ENCODE measurements at places on chromosomes 3 and 15. TPM values are rescaled to one million over a fixed set of nuclear protein-coding genes. Genes with fewer than 3 reads are reported as not detected.
A peak's percentile ranks its signal among the peaks of the same experiment; 100 is the strongest.

DNA sequence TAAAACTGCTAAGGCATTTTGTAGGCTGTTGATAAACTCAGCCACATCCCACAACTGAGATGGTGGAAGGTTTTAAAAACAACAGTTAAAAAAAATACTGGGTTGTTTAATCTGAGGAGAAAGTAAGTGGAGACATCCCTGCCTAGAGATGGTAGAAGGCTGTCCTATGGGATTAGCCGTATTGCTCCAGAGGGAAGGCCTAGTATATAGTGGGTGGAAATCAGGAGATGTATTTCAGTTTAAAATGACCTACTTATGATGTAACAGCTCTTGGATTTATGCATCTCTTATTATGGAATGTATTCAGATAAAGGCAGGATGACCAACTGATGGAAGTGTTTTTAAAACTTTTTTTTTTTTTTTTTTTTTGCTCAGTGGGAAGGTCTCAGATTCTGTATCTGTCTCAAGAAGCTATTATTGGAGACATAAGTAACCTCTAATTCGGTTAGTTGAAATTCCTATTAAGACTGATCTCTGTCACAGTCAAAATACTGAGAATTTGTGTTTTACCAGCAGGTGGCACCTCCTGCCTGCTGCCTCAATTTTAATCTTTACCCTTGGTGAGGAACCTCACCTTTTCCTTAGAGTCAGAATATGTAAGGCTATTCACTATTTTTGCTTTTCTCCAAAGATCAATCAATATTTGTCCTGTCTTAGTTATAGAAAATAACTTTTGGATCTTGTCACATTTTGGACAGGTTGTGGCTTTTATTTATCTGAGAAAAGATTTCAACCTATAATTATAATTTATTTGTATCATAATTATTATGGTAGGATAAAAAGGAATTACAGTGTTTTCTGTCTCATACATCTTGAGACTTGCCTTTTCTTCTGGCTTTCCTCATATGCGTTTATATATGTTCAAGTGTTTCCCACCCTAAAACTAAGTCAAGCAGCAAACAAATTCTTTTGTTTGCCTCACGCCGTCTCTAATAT is 63.0 kb downstream of the VPS8 start:
- no peaks in the 10 kb centered on the region for H3K27me3 ChIP-seq
- H3K4me1 ChIP-seq = no peaks in the 10 kb centered on the region
- H3K27ac ChIP-seq = no peak overlapping the region
- DNase-seq = peak; percentile 63
- no peak overlapping the region for H3K4me3 ChIP-seq

SI gene
- not detected for total RNA-seq

DNA sequence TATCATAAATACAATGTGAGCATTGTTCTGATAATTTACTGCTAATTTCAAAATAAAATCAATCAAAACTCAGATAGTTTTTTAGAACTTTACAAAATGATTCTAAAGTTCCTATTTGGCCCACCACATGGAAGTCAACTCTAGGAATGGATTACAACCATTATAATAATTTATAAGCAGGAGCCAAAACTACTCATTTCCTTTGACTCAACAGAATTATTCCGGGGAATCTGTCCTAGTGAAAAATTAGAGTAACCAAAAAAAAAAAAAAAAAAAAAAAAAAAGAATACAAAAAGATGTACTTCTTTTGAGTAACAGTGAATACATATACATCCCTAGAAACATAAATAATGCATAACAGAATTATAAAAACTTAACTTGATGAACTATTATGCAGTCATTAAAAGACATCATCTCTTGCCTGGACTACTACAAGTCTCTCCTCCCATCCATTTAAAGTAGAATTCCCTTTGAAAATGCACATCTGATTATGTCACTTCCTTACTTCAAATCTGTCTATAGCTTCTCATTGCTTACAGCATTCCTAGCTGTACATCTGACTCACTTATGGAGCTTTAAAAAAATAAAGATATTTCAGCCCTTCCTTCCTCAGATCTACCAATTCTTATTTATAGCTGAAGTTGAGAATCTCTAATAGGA is 43.4 kb downstream of the HDGFL3 start:
- peak overlapping the region; percentile 16 for H3K27ac ChIP-seq
- no peak overlapping the region for H3K4me3 ChIP-seq
- 0 out of 2 replicates have a peak, but pooled peaks cover 5% of the 10 kb centered on the region for H3K36me3 ChIP-seq
- H3K27me3 ChIP-seq = no peaks in the 10 kb centered on the region
- DNase-seq = peak; percentile 30

DNA sequence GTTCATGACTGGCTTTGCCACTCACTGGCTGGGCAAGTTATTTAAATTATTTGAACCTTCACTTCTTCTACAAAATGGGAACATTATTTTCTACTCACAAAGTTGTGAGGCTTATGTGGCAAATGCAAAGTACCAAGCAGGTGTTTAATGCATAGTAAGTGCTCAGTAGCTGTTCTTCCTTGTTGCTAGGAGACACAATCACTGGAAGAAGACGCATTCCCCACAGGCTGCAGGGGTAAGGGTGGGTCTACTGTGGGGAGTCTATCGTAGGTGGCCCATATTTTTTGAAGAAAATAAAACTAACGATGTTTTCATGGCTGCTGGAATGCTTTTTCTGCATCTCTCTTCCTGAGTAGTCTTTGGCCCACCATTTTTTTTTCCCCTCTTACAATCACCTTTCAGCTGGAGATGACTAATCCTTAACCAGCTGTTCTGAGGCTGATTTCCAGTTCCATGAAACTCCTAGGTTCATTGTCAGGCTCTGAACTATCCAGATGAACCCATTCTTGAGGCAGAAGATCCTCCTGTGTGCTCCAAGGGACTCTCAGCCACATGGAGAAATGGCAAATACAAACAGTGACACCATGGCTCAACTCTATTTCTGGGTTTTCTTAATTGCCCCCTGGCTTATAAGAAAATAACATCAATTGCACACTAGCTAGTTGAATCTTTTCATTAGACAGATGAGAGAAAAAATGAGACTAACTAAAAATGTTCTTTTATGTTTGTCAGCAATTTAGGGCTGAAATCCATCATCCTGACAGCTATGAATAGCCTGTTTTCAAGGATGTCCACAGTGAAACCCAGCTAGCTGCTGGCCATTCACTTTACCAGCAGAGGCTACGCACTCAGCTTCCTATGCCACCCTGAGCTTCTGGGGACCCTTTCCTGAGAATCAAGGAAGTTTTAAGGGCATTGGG is 108.3 kb upstream of the ETV5 start:
- H3K4me3 ChIP-seq = no peak overlapping the region
- H3K27ac ChIP-seq = no peak overlapping the region
- DNase-seq = no peak
- H3K27me3 ChIP-seq = 0 out of 2 replicates have a peak, but pooled peaks cover 3% of the 10 kb centered on the region

DNA sequence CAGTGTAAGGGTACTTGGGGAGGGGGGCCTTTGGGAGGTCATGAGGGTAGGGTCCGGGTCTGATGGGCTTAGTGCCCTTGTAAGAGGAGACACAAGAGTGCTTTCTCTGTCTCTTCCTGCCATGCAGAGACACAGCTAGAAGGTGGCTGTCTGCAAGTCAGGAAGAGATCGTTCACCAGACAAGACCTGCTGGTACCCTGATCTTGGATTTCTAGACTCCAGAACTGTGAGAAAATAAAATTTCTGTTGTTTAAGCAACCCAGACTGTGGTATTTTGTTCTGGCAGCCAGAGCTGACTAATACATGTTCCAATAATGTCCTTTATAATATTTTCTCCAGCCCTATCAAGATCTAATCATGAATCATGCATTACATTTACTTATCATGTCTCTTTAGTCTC is 130.0 kb upstream of the VEPH1 start:
- no peaks in the 10 kb centered on the region for H3K27me3 ChIP-seq
- H3K36me3 ChIP-seq = no peaks in the 10 kb centered on the region
- H3K4me3 ChIP-seq = no peak overlapping the region
- no peak overlapping the region for H3K27ac ChIP-seq
- no peaks in the 10 kb centered on the region for H3K4me1 ChIP-seq
- no peak for DNase-seq

GRCh38 chr3:178063461-178063860 is 472.8 kb upstream of the KCNMB2 start:
- peaks cover 11% of the 10 kb centered on the region for H3K4me1 ChIP-seq
- peak overlapping the region; percentile 15 for H3K27ac ChIP-seq
- no peaks in the 10 kb centered on the region for H3K27me3 ChIP-seq
- H3K4me3 ChIP-seq = no peak overlapping the region

GRCh38 chr15:54810496-54810895 is 386.2 kb downstream of the RSL24D1 start:
- H3K4me1 ChIP-seq = no peaks in the 10 kb centered on the region
- no peaks in the 10 kb centered on the region for H3K27me3 ChIP-seq
- DNase-seq = no peak

BHLHE40 gene
- total RNA-seq = 255 TPM

- DNase-seq = no peak
- H3K27me3 ChIP-seq = no peaks in the 10 kb centered on the region
- peak overlapping the region; percentile 96 for H3K4me3 ChIP-seq
- H3K36me3 ChIP-seq = peaks cover 35% of the 10 kb centered on the region
Measured at GRCh38 chr3:156554515-156554841, 439 bp downstream of the SSR3 start.

DNA sequence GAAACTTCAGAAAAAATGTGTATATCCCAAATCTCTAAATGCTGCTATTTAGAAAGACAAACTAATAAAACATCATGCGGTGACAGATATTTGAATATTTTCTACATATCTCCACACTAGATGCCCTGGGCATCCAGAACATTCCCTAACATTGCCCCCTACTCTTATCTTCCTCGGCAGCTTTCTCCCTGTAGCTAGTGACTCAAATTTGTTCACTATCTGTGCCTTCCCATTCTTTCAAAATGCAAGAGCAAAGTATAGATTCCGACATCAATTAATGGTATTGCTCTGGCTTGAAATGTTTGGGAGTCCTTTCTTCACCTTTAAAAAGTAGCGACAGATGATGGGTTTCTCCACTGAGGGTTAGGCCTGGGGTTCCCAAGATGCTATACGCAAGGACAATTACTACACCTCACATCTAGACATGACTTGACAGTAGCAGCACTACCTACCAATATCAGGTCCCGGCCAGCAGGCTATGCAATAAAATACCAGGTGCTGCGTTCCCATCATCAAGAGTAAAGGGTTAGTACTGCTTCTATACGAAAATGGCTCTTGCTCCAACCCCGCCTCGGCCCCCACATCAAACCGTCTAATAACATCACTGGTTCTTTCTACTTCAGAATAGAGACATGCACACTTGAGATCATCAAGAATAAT is 631 bp downstream of the UBR1 start:
- peaks cover 12% of the 10 kb centered on the region for H3K4me1 ChIP-seq
- H3K27me3 ChIP-seq = no peaks in the 10 kb centered on the region
- peak overlapping the region; percentile 76 for H3K4me3 ChIP-seq

- peaks cover 30% of the 10 kb centered on the region for H3K4me1 ChIP-seq
- DNase-seq = peak; percentile 41
- no peaks in the 10 kb centered on the region for H3K27me3 ChIP-seq
- H3K36me3 ChIP-seq = no peaks in the 10 kb centered on the region
- H3K4me3 ChIP-seq = no peak overlapping the region
- H3K27ac ChIP-seq = peak overlapping the region; percentile 96
Measured at GRCh38 chr3:102090721-102091045, 241.4 kb downstream of the NFKBIZ start.

- no peaks in the 10 kb centered on the region for H3K4me1 ChIP-seq
- no peak overlapping the region for H3K4me3 ChIP-seq
- H3K27ac ChIP-seq = no peak overlapping the region
- no peak for DNase-seq
- no peaks in the 10 kb centered on the region for H3K36me3 ChIP-seq
Measured at GRCh38 chr3:12954180-12954579, 112.8 kb upstream of the RPL32 start.

DZIP1L gene
- total RNA-seq = 3.8 TPM

- no peaks in the 10 kb centered on the region for H3K36me3 ChIP-seq
- H3K27me3 ChIP-seq = no peaks in the 10 kb centered on the region
- peaks cover 22% of the 10 kb centered on the region for H3K4me1 ChIP-seq
- no peak for DNase-seq
Measured at GRCh38 chr15:42050484-42051255, 29.8 kb upstream of the PLA2G4E start.

SCG5 gene
- total RNA-seq = 1.6 TPM

- no peak for DNase-seq
- no peaks in the 10 kb centered on the region for H3K4me1 ChIP-seq
- H3K27ac ChIP-seq = no peak overlapping the region
- no peaks in the 10 kb centered on the region for H3K36me3 ChIP-seq
Measured at GRCh38 chr3:110198717-110199587, 861.6 kb upstream of the DPPA4 start.

DHX36 gene
- total RNA-seq = 54.5 TPM

- peaks cover 19% of the 10 kb centered on the region for H3K27me3 ChIP-seq
- DNase-seq = no peak
- H3K36me3 ChIP-seq = no peaks in the 10 kb centered on the region
- H3K4me1 ChIP-seq = no peaks in the 10 kb centered on the region
- H3K27ac ChIP-seq = no peak overlapping the region
Measured at GRCh38 chr3:194389269-194389668, 9.8 kb downstream of the GP5 start.

GOLGA8S gene
- not detected for total RNA-seq

KLHL40 gene
- total RNA-seq = not detected
